T-helper 2 cell treated with Interferon-gamma antibody and Interleukin-4, amounts not matched to agents 100 ng/mL and 5 ng/mL, for 36 hours (primary cell): ENCODE measurements at places on chromosomes 5 and 9. TPM values are rescaled to one million over a fixed set of nuclear protein-coding genes. Genes with fewer than 3 reads are reported as not detected.

TMEM171 gene
- not detected in 2 replicates for total RNA-seq

ZFP2 gene
- 0.18 TPM in 1 of 2 replicates, not detected in the other for total RNA-seq

WNT8A gene
- total RNA-seq: not detected in 2 replicates

GLRA1 gene
- not detected in 2 replicates for total RNA-seq

GAPT gene
- not detected in 2 replicates for total RNA-seq
